Central memory CD8-positive, alpha-beta T cell (primary cell): ENCODE measurements at places on chromosomes 6 and 20.

DNA sequence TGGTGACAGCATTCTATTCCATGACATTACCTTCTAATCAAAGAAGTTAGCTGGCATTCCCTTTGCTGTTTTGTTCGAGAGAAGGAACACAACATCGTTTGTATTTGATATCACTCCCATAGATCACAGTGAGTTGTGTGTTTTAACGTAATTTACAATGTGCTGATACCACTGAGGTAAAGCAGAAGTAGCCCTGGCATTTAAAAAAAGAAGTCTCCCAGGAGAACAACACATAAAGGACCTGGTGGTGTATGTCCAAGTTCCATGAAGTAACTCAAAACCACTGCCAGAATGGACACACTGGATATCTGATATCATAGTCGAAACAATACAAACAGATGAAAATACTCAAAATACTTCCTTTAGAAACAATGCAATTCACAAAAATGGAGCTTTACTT is 351.7 kb downstream of the RNGTT start:
- H3K27me3 ChIP-seq, result no peaks in the 10 kb centered on the region
- H3K36me3 ChIP-seq, result peaks cover 11% of the 10 kb centered on the region
- H3K4me1 ChIP-seq, result no peaks in the 10 kb centered on the region
- no peak overlapping the region for H3K27ac ChIP-seq
- H3K4me3 ChIP-seq, result no peak overlapping the region

- H3K27me3 ChIP-seq, result peaks cover 26% of the 10 kb centered on the region
- H3K4me1 ChIP-seq, result no peaks in the 10 kb centered on the region
- H3K27ac ChIP-seq, result no peak overlapping the region
- DNase-seq, result no peak
- H3K36me3 ChIP-seq, result no peaks in the 10 kb centered on the region
- H3K4me3 ChIP-seq, result no peak overlapping the region
These were observed 7.2 kb upstream of the PLEKHG1 start for GRCh38 chr6:150592377-150592995.

DNA sequence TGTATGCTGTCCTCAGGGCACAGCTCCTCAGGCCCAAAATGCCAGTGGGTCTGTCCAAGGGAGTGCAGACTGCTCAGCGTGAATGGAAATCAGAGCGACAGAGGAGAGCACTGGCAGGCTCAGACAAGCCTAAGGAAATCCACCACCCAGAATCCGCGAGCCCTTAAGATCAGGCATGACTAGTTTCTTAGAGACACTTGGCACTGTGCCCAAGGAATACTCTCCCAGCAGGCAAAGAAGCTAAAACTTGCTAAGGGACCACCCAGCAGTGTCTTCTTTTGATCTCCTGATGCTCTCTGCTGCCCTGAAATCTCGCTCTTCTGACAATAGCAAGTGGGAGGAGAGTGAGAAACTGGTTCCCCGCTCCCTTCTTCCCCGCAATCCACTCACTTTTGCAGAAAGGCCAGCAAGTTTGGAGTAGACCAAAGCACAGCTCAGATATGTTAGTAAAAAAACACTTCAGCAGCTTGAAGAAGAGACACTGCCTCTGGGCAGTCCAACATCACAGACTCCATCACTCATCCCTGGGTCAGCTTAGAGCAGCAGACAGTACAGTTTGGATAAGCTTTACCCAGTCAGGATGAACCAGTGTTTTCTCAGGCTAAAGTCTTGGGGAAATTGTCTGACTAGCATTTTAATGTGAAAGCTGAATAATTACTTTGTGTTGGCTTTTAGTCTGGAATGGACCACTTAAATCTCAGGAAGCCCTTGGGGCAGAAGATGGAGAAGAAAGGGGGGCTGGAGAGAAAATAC is 32.4 kb downstream of the TRAF3IP2 start:
- H3K27me3 ChIP-seq, result no peaks in the 10 kb centered on the region
- H3K36me3 ChIP-seq, result peaks cover 21% of the 10 kb centered on the region
- no peak overlapping the region for H3K27ac ChIP-seq
- H3K4me1 ChIP-seq, result no peaks in the 10 kb centered on the region
- no peak overlapping the region for H3K4me3 ChIP-seq

GRCh38 chr20:58871533-58872102 is 19.1 kb downstream of the GNAS start:
- peaks cover 5% of the 10 kb centered on the region for H3K4me1 ChIP-seq
- H3K36me3 ChIP-seq, result no peaks in the 10 kb centered on the region
- H3K4me3 ChIP-seq, result no peak overlapping the region
- H3K27me3 ChIP-seq, result peaks cover 6% of the 10 kb centered on the region
- DNase-seq, result no peak

- H3K36me3 ChIP-seq, result no peaks in the 10 kb centered on the region
- no peak overlapping the region for H3K27ac ChIP-seq
- DNase-seq, result no peak
- peaks cover 20% of the 10 kb centered on the region for H3K27me3 ChIP-seq
These were observed 41.1 kb downstream of the TFAP2A start for GRCh38 chr6:10373642-10374359.

GRCh38 chr20:59770270-59770669 is 163.2 kb downstream of the SYCP2 start:
- H3K27ac ChIP-seq, result no peak overlapping the region
- DNase-seq, result no peak
- peaks cover 1% of the 10 kb centered on the region for H3K36me3 ChIP-seq
- H3K4me3 ChIP-seq, result no peak overlapping the region
- H3K27me3 ChIP-seq, result peaks cover 28% of the 10 kb centered on the region

- peak overlapping the region; percentile 19 for H3K27ac ChIP-seq
- H3K4me1 ChIP-seq, result peaks cover 91% of the 10 kb centered on the region
- H3K27me3 ChIP-seq, result no peaks in the 10 kb centered on the region
- H3K4me3 ChIP-seq, result peak overlapping the region; percentile 94
These were observed 4.7 kb downstream of the BCLAF1 start for GRCh38 chr6:136284909-136285308.

- H3K4me1 ChIP-seq, result no peaks in the 10 kb centered on the region
- H3K4me3 ChIP-seq, result no peak overlapping the region
- DNase-seq, result no peak
These were observed 329.0 kb downstream of the GJA1 start for GRCh38 chr6:121764493-121764892.

DNA sequence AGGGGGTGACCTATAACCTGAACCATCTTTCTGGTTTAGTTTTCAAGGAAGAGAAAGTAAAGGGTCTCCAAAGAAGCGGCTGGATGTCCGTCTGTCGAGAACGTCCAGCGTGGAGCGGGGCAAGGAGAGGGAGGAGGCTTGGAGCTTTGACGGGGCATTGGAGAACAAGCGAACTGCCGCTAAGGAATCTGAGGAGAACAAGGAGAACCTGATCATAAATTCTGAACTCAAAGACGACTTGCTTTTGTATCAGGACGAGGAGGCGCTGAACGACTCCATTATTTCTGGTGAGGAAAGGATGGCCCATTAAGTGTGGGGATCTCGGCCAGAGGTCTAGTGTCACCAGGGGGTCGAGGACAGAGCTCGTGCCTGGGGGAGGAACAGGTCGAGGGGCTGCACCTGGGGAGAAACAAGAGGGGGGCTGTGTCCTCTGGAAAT is 159.2 kb downstream of the SYCP2 start:
- no peaks in the 10 kb centered on the region for H3K36me3 ChIP-seq
- H3K27ac ChIP-seq, result no peak overlapping the region
- H3K27me3 ChIP-seq, result peaks cover 40% of the 10 kb centered on the region

- no peak overlapping the region for H3K27ac ChIP-seq
- no peak overlapping the region for H3K4me3 ChIP-seq
- no peaks in the 10 kb centered on the region for H3K27me3 ChIP-seq
- H3K36me3 ChIP-seq, result no peaks in the 10 kb centered on the region
These were observed 44.3 kb downstream of the ADGRB3 start for GRCh38 chr6:68679399-68679798.

DNA sequence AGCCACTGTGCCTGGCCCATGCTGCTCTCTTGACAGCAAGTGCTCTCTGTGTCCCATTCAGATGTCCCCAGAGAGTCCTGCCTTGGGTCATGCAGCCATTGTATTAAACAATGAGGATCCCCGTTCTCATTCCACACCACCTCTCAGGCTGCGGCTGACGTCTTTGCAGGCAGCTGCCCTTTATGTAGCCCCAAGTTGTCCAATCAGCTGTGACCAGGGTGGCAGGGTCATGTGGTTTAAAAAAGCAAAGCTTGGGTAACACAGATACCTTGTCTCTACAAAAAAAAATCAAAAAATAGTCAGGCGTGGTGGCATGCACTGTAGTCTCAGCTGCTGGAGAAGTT is 13.2 kb downstream of the GCNT2 start:
- H3K27ac ChIP-seq, result peak overlapping the region; percentile 79
- H3K27me3 ChIP-seq, result no peaks in the 10 kb centered on the region
- peaks cover 35% of the 10 kb centered on the region for H3K4me1 ChIP-seq
- peaks cover 6% of the 10 kb centered on the region for H3K36me3 ChIP-seq
- DNase-seq, result no peak

- DNase-seq, result no peak
- H3K36me3 ChIP-seq, result no peaks in the 10 kb centered on the region
- no peak overlapping the region for H3K27ac ChIP-seq
These were observed 618.7 kb downstream of the PKHD1 start for GRCh38 chr6:51468704-51469103.

DNA sequence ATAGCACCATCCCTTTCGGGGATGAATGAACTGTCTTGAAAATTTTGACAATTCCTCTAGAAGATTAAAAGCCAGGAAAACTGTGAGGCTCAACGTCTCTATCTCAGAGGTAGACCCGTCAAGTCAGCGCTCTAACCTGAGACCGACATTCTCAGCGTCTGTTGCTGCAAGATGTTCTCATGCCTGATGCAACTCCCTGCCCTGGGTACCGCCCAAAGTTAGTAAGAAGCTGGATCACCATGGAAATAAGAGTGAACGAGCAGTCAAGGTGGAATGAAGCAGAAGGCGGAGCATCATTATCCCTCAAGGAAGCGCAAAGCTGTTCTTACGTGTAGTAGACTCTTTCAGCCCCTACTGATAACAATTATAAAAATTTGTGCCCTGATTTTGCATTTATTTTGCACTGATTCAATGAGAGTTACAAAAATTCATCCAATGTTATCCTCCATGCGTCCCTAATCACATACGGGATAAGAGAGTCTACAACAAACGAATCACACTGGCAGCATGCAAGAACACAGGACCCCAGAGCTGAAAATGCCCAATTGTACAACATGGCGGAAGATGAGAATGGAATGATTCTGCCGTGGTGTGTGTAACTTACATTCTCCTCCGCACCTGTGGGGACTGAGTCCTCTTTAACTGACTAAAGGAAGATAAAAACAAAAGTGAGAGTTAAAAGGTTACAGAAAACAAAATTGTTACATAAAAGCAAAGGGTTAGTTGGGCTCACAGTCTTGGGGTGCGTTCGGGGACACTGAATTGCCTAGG is 95.4 kb downstream of the BCAS1 start:
- no peak overlapping the region for H3K4me3 ChIP-seq
- H3K27ac ChIP-seq, result no peak overlapping the region
- no peak for DNase-seq
- no peaks in the 10 kb centered on the region for H3K4me1 ChIP-seq
- H3K36me3 ChIP-seq, result peaks cover 2% of the 10 kb centered on the region

DNA sequence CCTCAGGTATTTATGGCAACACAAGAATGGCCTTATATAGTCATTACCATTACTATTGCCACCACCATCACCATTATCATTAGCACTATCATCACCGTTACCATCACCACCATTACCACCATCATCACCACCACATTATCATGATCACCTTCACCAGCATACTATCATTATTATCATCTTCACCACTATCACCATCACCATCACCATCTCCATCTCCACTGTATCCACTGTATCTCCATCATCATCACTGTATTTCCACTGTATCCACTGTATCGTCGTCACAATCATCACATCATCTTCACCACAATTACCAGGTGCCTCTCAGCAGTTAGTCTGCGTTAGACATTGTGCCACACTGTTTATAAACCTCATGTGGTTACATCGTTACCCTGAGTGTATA is 45.3 kb downstream of the GGTLC1 start:
- H3K4me3 ChIP-seq, result no peak overlapping the region
- H3K4me1 ChIP-seq, result no peaks in the 10 kb centered on the region
- DNase-seq, result no peak
- no peaks in the 10 kb centered on the region for H3K36me3 ChIP-seq
- H3K27ac ChIP-seq, result no peak overlapping the region

DNA sequence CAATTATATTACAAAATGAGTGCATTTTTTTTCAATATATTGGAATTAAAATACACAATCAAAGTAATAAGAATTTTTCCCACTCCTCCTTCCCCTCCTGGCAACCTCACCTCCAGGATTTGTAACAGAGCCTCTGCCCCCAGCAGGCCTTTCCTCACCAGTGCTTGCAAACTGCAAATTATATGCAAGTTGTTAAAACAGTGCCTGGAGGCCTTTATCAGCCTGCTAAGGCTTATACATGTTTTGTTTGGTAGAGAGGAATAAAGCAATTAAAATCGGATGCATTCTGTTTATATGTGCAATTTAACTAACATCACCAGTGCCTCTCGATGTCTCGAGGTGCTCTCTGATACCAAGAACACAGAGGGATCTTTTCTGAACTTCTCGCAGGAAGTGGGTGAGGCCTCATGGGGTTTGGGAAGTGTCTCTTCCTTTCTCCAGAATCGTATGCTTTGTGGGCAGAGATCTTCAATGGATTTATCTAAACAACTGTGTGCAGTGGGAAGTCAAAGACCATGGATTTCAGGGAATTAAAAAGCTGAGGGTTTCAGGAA is 186.8 kb downstream of the CDH26 start:
- H3K4me1 ChIP-seq, result peaks cover 4% of the 10 kb centered on the region
- no peak for DNase-seq
- H3K27me3 ChIP-seq, result no peaks in the 10 kb centered on the region
- H3K4me3 ChIP-seq, result no peak overlapping the region
- no peaks in the 10 kb centered on the region for H3K36me3 ChIP-seq

DNA sequence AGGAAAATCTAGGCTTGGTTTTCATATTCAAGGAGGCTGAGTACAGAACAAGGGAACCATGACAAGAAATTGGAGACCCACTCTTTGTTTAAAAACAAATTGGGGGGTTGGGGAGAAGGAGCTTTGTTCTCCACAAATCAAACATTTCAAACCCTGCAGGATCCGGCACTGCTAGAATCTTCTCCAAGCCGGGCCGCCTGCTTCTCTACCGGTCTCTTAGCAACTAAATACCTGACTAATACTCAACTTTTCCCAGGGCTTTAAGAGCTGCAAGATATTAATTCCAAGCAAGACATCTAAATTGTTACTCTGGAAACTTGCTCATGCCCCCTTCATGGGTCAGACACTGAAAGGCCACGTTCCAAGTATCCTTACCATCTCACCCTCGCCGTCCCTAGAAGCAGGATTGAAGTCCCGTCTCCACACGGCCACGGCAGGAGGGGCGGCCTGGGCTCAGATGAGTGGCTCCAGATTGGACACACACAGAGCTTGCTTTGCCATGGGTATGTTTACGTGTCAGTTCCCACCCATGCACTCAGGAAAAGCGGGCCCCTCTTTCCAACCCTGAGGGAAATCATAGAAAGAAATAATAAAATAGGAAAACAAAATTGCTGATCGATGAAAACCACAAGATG is 126.4 kb upstream of the CDH4 start:
- H3K36me3 ChIP-seq, result no peaks in the 10 kb centered on the region
- peaks cover 28% of the 10 kb centered on the region for H3K27me3 ChIP-seq
- H3K27ac ChIP-seq, result no peak overlapping the region
- no peak overlapping the region for H3K4me3 ChIP-seq
- peaks cover 2% of the 10 kb centered on the region for H3K4me1 ChIP-seq

GRCh38 chr6:18562726-18563125 is 175.6 kb downstream of the RNF144B start:
- no peak overlapping the region for H3K4me3 ChIP-seq
- peaks cover 25% of the 10 kb centered on the region for H3K27me3 ChIP-seq
- no peak for DNase-seq
